Stimulated activated naive CD4-positive, alpha-beta T cell treated with Interleukin-2 at 50 U/mL for 16 hours (primary cell): ENCODE measurements at places on chromosomes 12 and 14.
A peak's percentile ranks its signal among the peaks of the same experiment; 100 is the strongest.

- DNase-seq = no peak
Observed at GRCh38 chr12:54762390-54762789, 91.9 kb upstream of the MUCL1 start.

GRCh38 chr12:95548056-95548538 lies 3.2 kb downstream of the USP44 start:
- peak; percentile 14 for DNase-seq

DNA sequence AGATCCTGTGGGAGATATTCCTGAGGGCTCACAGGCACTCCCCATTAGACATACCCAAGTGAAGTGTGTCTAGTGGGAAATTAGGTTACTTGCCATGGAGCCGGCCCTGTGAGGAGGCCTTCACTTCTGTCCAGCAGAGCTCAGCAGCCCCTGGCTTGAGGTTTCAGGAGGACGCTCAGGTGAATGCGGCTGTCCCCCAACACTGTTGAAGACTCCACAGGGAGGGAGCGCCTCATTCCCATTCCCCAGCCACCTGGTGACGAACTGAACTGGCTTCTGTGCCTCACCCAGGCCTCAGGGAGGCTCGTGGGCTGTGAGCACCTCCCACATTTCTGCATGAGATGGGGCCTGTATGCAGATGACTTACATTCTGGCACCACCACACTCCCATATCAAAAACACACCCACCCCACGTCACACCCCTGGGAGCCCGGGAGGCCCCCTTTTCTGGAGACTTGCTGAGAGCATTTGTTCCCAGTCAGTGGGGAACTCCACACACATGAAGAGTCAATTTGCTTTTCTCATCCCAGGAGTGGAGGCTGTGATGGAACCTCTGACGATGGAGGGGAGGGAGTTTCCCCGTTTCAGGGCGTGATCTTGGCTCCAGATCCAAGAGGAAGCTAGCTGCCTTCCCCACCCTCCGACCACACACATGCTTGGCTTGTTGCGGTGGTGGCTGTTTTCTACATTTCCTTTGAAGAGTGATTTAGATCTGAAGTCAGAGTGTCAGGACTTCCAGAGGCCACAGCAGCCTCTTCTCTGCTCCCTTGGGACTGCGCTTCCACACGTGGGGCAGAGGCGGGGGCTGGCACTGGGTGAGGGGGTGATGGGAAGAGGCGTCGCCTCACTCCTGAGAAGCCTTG lies 120.7 kb downstream of the ADGRD1 start:
- DNase-seq = no peak

GRCh38 chr14:58100735-58101368 lies 51.2 kb downstream of the ARMH4 start:
- DNase-seq = no peak

DNA sequence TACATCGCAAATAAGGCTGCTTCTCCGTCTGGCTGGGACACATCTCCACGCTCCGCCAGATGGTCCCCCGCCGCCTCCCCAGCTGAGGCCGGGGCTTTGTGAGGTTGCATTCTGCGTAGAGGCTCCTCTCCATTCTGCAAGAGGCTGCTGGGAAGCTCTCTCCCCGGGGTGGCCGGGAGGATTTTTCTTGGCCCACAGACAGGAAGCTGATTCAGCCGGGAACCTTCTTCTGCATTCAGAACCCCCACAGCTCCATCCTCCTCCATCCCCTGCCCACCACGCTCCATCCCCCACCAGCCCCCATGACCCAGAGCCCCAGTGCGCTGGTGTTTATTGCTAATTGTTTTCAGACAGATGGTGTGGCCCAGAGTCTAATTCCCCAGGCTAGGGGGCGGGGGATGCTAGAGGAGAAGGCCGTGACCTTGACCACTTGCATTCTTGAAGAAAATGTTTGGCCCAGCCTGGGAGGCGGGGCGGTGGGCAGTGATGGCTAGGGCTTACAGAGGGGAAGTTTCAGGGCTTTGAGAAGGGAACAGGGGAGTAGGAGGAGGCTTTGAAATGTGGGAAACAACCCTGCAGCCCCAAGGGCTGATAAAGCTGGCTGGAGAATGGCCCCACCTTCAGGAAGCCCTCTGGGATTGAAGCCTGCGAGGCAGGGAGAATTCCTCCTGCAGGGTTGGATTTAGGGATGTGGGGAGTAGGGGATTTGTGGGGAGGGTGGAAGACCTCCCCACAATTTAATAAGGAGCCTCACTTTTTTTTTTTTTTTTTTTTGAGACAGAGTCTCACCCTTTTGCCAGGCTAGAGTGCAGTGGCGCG lies 88.5 kb upstream of the NCOR2 start:
- DNase-seq = no peak

GRCh38 chr12:93601591-93601990 lies 29.1 kb downstream of the SOCS2 start:
- no peak for DNase-seq

GRCh38 chr12:105091476-105092206 lies 7.4 kb upstream of the ALDH1L2 start:
- no peak for DNase-seq
